ENCODE measurements at places on chromosomes 11 and 22. TPM values are rescaled to one million over a fixed set of nuclear protein-coding genes. Genes with fewer than 3 reads are reported as not detected.

LMO2 gene
- polyA plus RNA-seq = 4.9 TPM

MIAT gene
- polyA plus RNA-seq = not detected

SLC22A25 gene
- polyA plus RNA-seq = not detected

BAIAP2L2 gene
- polyA plus RNA-seq = 34.7 TPM

PLCB3 gene
- 23.4 TPM for polyA plus RNA-seq

MMP1 gene
- polyA plus RNA-seq = 5.3 TPM

P4HA3 gene
- polyA plus RNA-seq = not detected

PRRG4 gene
- polyA plus RNA-seq = 4.8 TPM

NUDT8 gene
- 63.1 TPM for polyA plus RNA-seq

MISFA gene
- 3.7 TPM for polyA plus RNA-seq

OR52I1 gene
- not detected for polyA plus RNA-seq

CARD18 gene
- not detected for polyA plus RNA-seq

DDIAS gene
- 0.92 TPM for polyA plus RNA-seq

MAPK8IP1 gene
- polyA plus RNA-seq = 1.2 TPM

CNTN5 gene
- polyA plus RNA-seq = 0.13 TPM

GRM5 gene
- not detected for polyA plus RNA-seq

LARGE2 gene
- polyA plus RNA-seq = not detected
